NCI-H446 (cell line): ENCODE measurements at places on chromosomes 12 and 14.

DNA sequence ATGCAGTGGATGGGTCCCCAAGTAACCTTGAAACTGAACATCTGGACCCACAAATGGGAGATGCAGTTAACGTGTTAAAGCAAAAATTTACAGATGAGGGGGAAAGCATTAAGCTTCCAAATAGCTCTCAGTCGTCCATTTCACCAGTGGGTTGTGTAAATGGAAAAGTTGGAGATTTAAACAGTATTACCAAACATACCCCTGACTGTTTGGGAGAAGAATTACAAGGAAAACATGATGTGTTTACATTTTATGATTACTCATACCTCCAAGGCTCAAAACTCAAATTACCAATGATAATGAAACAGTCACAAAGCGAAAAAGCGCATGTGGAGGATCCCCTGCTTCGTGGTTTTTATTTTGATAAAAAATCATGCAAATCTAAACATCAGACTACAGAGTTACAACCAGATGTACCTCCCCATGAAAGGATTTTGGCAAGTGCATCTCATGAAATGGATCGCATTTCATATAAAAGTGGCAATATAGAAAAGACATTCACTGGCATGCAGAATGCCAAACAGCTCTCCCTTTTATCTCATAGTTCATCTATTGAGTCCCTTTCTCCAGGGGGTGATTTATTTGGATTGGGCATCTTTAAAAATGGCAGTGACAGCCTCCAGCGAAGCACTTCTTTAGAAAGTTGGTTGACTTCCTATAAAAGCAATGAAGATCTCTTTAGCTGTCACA is 116.6 kb upstream of the NPAS3 start:
- no peak for DNase-seq

- DNase-seq = no peak
Measured at GRCh38 chr12:65209655-65210043, 40.3 kb downstream of the LEMD3 start.

DNA sequence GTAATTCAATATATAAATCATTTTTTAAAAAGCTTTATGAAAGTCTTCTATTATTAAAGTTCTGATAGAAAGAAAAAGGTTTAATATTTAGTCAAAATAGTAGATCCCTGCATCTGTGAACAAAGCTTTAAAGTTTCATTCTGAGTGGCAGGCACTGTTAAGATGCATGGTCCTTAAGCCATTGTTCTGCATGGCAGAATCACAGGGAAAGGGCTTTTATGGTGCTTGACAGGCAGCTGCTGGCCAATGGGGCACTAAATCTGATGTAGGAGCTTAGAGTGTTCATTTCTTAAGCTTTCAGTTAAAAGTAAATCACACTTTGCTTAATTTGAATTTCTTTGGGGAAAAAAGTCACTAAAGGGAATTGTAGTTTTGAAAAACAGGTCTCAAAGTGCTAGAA is 148.2 kb downstream of the PLEKHA5 start:
- no peak for DNase-seq

DNA sequence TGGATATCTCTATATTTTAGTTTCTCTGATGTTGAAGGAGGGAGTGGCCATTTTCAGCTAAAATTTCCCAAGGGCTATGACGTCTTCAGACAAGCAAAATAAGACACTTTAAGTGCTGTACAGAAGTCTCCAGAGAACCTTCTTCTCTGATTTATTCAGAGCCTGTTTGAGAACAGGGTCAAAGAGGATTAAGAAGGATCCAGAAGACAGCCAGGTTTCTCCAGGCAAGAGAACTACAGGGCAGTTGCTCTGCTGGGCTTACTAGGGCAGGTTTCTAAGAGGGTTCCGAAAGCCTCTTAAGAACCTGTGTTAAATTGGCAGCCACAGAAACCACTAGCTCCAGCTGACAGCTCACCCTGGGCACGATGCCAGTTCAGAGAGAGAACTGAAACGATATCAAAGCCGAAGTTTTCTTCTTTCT is 1.2 kb downstream of the MGP start:
- DNase-seq = peak; percentile 91

DNA sequence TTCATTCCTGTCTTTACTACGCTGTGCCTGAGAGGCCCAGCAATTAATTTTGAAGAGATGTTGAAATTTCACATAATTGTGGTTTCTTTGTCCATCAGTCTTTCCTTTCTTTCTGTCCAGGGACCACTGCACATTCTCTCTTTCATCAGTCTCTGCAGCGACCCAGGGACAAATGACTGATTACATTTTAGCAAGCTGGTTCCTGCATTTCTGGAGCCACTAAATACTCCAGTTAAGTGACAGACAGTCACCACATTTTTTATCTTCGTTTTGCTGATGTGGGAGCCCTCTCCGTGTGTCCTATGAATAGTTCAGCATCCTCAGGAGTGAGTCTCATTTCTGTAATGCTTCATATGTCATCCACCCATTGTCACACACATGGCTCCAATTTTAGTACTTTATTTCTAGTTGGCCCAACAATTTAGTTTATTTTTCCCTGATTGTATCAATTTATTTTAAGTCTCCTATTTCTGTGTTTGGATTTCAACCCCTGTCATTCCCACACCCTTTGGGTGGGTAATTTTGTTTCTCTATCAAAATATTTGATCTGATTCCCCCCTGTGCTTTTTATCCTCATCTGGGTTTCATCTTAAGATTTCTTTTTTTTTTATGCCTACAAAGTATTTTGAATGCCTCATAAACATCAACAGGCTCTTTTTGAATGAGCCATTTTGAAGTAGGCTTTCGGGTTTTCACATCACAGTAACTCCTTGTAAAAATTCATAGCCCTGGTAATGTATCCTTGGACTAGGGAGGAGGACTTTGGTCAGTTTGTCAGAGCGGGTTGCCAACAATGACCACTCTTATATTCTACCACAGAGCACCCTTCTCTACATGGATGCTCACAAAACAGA is 1196.5 kb downstream of the GALC start:
- no peak for DNase-seq

DNA sequence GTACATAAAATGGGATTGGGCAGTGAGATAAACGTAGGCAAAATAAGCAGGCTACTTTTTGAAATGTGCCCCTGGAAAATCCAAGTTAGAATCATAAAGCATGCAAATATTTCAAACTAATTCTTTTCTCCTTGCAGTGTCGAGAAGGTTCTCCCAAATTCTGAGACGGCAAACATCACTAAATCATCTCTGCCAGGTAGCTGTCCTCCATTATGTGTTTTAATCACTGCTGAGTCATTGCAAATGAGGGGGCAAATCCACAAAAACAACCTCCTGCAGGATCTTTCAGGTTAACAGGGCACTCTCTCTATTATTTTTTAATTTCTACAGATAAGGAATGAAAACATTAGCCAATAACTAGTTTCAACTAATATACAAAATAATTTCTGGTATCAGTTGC is 63.2 kb upstream of the RIC8B start:
- DNase-seq = no peak

GRCh38 chr12:119457271-119457670 is 122.7 kb downstream of the CCDC60 start:
- DNase-seq = no peak

GRCh38 chr12:116123451-116124258 is 153.8 kb downstream of the MED13L start:
- DNase-seq = peak; percentile 65

DNA sequence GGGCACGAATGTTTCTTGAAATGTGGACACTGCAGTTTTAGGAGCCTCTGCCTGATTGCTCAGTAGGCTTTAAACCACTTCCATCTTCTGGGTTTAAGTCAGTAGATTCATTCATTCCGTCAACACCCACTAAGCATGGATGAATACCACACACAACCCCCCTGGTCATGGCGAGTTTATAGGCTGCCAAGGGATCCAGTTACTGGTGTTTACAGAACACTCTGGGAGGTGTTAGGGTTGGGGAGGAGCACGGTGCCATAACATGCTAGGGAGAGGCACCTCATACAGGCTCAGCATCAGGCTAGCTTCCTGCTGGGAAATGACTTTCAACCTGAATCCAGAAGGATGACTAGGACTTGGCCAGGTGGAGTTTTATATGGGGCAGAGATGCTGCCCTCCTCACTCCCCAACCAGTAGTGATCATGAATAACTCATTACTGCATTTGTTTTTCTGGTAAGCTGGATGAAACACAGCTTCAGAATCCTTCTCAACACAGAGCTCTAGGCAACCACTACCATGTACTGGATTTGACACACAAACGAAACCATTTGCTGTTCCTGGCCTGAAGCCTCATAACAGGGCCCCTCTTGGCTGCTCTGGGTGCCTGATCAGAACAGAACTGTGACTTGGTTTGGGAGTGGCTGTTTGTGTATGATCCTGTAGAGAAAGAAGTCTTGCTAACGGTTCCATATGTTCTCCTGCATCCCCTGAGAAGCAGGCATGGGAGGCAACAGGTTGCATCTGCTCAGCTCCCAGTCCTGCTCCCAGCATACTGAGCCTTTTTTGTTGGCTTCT is 47.9 kb downstream of the FBXW8 start:
- no peak for DNase-seq

- no peak for DNase-seq
Measured at GRCh38 chr12:104957719-104958000, 430 bp downstream of the SLC41A2 start.

DNA sequence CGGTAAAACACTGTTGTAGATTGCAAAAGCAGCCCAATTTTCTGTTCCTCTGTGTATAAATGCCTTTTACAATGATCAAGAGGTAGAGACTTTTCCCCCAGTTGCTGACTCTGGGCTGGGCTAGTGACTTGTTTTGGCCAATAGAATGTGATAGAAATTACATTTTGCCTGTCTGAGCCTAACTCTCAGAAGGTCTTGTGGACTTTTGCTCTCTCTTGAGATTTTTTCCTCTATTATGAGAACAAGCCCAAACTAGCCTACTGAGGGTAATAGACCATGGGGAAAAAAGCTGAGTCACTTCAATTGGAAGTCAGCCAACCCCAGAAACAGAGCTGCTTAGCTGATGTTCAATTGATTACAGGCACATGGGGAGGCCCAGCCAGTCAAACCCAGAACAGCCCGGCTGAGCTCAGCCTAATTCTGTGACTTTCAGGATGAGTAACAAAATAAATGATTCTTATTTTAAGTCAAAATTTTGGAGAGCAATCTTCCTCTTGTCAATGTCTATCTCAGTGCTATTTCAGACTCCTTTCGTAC is 61.4 kb downstream of the MYF5 start:
- peak; percentile 96 for DNase-seq
